ENCODE measurements at places on chromosomes 5 and 9.

GRCh38 chr9:133134388-133135145, 13.5 kb upstream of the RALGDS start:
- no peak for DNase-seq

GRCh38 chr9:103037508-103038477, 42.7 kb downstream of the CYLC2 start:
- no peak for DNase-seq

GRCh38 chr5:144151026-144151425, 19.4 kb downstream of the YIPF5 start:
- peak; percentile 69 for DNase-seq

- DNase-seq: peak; percentile 59
Observed at GRCh38 chr5:93995126-93995621, 253.8 kb upstream of the POU5F2 start.

DNA sequence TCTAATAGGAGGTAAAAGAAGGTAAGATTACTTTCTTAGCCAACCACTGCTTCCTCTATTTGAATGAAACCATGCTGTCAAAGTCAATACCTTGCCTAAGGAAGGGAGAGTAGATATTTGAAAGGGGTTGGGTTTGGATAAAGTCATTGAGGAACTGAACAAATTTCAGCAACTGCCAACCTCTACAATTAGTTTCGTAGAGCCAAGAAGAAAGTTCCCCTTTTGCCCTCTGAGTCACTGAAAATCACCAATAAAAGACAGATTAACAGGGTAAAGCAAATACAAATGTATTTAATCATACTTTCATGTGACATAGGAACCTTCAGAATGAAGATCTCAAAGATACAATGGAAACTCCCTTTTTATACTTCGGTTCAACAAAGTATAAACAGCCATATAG, 615.7 kb downstream of the GABRG2 start:
- DNase-seq: no peak

DNA sequence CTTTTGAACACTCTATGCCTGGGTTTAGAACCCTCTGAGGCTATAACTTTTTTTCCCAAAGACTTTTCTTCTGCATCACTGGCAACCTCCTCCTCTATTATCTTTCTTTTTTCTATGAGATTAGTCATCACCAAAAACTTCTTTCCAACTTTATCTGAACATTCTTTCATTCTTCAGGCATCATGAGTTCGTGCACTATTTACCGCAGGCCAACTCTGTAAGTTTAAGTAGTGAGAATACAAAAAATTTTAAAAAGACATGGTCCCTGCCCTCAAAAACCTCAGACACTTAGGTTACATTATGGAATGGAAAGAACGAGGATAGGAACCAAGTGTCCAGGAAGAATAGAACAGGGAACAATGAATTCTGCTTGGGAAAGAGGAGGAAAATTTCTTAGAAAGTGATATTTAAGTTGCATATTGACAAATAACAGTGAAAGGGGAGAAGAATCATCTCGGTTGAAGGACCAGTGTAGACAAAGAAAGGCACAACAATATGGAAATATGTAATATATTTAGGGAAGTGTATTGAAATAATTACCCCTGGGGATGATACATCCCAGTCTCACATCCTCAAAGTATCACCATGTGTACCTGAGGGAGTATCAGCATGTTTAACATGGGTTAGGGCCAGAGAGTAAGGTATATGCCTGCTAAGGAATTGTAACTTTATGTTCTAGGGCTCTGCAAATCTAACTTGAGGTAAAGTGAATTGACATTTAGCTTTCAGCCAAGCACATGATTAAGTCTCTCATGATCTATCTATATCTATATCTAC, 196.5 kb upstream of the NREP start:
- peak; percentile 97 for DNase-seq

Data from EH (cell line).